ENCODE measurements at places on chromosomes 2 and 18.

DNA sequence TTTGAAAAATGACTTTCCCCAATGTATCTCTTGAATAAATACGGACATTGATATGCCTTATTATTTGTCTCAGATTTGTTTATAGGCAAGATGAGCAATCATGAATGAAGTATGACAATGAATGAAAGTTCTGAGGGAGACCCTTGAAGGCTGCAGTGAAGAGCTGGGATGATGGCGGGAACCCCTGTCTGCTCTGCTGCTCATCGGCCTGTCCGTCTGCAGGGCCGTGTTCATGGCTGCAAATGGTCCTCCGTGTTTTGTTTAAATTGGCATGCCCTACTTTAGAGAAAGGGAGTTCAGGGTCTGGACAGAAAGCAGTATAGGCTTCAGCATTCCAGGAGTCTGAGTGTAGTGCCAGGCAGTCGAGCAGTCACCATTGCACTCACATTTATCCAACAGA, 1.2 kb upstream of the HS1BP3 start:
- no peak for DNase-seq

GRCh38 chr2:157996799-157997198, 104.9 kb upstream of the UPP2 start:
- no peak for DNase-seq

GRCh38 chr2:37415128-37415820, 70.8 kb downstream of the QPCT start:
- peak; percentile 68 for DNase-seq

DNA sequence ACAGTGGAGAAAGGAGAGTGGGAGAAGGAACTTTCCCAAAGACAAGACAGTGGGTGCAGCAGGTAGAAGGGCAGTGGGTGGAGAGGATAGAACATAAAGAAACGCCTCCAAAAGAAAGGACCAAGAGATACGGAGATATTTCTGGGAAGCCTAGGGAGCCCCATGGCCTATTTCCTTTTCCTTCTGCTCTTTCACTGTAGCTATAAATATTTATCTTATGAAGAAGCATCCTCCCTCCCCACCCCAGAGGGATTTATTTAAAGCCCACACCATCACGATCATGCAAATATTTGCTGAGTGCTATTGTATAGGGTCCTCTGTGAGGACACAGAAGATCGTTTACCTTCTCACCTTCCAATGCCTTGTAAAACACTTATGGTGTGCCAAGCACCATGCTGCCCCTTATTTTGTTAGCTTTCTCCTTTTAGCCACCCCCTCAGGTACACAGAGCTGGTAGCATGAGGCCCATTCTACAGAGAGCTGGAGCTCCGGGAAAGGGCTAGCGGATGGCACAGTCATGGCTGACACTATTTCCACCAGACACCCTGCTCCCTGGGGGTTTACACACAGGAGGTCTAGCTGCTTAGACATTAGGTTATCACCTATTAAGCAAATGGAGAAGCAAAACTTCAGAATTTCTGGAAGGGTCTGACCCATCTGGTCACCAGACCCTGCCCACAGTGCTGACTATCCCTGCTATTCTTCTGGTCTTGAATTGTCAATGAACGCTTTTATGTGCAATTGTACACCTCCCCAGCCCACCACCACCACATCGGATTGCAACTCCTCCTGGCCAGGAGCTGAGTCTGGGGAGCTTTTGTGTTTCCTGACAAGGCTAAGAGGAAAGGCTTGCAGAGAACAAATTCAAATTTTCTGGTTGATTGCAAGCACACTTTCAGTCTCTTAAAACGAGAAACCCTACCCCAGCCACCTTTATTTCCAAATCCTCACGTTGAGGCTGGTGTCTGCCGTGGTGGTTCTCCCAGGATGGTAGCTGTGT, 91.8 kb upstream of the KLF7 start:
- DNase-seq, result no peak

DNA sequence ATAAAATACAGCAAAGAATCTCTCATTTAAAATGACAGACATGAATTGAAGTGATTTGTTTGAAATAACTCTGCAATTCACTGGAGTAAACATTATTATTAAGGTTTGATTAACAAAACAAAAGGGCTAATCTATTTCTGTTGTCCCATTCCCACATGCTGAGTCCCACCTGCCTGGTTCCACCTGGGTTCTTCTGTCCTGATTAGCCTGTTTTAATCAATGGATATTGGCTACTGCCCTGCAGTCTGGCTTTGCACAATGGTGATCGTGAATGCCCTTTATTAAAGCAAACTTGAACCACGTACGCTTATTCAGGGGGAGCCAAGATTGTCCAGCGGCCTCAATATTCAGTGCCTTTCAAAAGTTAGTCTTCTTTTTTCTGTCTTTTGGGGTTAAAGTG, 72.8 kb upstream of the CDH19 start:
- DNase-seq, result no peak

DNA sequence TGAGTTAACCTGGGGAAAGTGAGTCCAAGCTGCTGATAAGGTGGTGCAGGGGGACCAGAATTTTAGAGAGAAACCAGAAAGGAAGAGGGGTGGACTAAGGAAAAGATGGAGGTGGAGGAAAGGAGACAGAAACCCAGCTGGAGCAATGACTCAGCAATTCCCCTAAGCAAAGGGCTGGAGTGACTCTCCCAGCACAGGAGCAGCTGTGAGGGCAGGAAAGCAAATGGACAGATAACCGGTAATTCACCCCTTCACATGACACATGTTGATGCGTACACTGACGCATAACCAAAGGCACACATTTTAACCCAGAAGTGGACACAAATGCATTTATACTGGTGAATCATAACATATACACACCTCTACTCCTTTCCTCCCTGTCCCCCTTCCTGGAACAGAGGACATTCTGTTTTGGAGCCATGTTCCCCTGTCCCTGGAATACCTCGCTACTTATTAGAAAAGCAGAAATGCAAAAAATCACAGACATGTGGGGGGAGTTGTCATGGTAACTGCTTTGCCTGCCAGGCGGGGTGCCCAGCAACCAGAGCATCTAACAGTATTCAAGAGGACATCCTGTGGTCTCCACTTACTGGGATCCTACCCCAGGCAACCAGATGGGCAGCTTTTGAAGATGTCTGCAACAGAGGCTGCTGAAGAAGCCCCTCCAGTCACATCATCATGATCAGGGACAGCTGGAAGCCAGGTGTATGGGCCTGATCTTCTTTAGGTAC, 4.7 kb downstream of the CDK5R2 start:
- peak; percentile 90 for DNase-seq

DNA sequence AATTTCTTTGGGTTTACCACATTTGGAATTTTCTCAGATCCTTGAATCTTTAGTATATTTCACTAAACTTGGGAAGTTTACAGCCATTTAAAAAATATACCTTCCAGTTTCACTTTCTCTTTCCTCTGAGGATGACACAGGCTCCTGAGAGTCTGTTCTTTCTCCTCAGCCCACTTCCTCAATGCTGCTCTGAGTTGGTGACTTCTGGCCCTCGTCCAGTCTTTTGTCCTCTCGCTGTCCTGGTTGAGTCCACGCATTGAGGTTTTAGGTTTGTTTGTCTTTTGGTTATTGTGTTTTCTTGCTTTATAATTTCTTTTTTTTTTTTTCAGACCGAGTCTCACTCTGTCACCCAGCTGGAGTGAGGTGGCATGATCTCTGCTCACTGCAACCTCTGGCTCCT, 40.7 kb upstream of the GALR1 start:
- peak; percentile 91 for DNase-seq

- DNase-seq, result peak; percentile 43
Measured at GRCh38 chr2:54665436-54665856, 58.0 kb upstream of the EML6 start.

GRCh38 chr2:130354139-130354428, 1.8 kb upstream of the PTPN18 start:
- no peak for DNase-seq

- DNase-seq, result no peak
Measured at GRCh38 chr2:168993538-168993937, 37.6 kb downstream of the ABCB11 start.

- no peak for DNase-seq
Measured at GRCh38 chr2:101792208-101792607, 94.7 kb downstream of the MAP4K4 start.

- no peak for DNase-seq
Measured at GRCh38 chr2:25790074-25790790, 88.1 kb downstream of the ASXL2 start.

GRCh38 chr2:98693477-98693876, 37.5 kb downstream of the MGAT4A start:
- no peak for DNase-seq

- no peak for DNase-seq
Measured at GRCh38 chr2:42050703-42051542, 3.1 kb downstream of the PKDCC start.

- DNase-seq, result no peak
Measured at GRCh38 chr2:80001701-80002101, 302.9 kb downstream of the LRRTM1 start.

- DNase-seq, result no peak
Measured at GRCh38 chr18:31783059-31783458, 22.4 kb upstream of the SLC25A52 start.

DNA sequence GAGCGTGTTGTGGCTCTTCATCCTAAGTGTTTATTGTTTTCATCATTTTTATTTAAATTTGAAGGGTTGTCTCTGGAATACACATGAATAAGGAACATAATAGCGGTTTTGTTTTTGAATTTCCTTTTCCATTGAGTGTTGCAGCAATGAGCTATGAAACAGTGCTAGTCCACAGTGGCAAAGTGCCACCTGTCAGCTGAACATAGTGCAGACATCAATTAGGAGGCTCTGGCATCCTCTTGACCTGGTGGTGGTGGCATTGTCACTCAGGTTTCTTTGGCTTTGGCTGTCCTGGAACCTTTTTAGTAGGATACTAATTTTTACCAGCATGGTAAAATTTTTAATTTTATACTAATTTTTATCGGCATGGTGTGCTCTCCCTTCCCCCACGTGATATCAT, 63.2 kb downstream of the UGGT1 start:
- DNase-seq, result no peak

GRCh38 chr2:16632598-16632997, 33.0 kb downstream of the CYRIA start:
- no peak for DNase-seq

DNA sequence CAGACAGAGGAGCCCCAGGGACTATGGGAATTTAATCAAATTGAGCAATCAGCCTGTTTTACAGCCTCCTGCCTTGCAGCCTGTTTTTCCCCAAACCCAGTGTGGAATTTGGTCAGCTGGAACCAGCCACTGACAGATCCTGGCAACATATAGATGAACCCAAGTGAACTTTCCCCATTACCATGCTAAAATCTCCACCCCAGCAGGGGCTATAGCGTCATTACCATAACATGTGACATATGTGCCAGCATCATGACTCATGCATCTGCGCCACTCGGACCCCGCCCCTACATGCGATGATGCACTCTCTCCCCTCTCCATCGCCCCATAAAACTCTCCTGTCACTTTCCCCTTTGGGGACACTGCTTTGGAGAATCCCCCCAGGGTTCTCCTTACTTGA, 17.3 kb upstream of the FEZ2 start:
- DNase-seq, result no peak

Data from M059J (cell line).